Activated T-helper 2 cell treated with anti-CD3 and anti-CD28 coated beads, Interferon-gamma antibody, Interleukin-2, Interleukin-4, amounts not matched to agents 10 μg/mL and 5 μg/mL and 100 μg/mL, durations not matched to agents 14 hours and 24 hours and 36 hours (primary cell): ENCODE measurements at places on chromosomes 5 and 9. TPM values are rescaled to one million over a fixed set of nuclear protein-coding genes. Genes with fewer than 3 reads are reported as not detected.

GRCh38 chr5:80796846-80797245, 142.1 kb upstream of the DHFR start:
- no peak overlapping the region for H3K27ac ChIP-seq
- H3K27me3 ChIP-seq, result no peaks in the 10 kb centered on the region
- DNase-seq, result no peak
- H3K4me3 ChIP-seq, result no peak overlapping the region
- H3K36me3 ChIP-seq, result peaks cover 40% of the 10 kb centered on the region

The ZBED3 gene
- total RNA-seq, result 0.48 and 0.60 TPM in 2 replicates

The CDHR2 gene
- total RNA-seq, result 0.30 and 0.64 TPM in 2 replicates

DNA sequence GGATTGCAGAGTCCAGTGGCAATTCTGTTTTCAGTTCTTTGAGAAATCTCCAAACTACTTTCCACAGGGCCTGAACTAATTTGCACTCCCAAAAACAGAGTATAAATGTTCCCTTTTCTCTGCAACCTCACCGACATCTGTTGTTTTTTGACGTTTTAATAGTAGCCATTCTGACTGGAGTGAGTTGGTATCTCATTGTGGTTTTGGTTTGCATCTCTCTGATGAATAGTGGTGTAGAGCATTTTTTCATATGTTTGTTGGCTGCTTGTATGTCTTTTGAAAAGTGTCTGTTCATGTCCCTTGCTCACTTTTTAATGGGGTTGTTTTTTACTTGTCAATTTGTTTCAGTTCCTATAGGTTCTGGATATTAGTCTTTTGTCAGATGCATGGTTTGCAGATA, 72.6 kb downstream of the PALM2AKAP2 start:
- no peaks in the 10 kb centered on the region for H3K4me1 ChIP-seq
- no peaks in the 10 kb centered on the region for H3K36me3 ChIP-seq
- DNase-seq, result no peak
- no peak overlapping the region for H3K4me3 ChIP-seq

- H3K4me3 ChIP-seq, result peak overlapping the region; percentile 66
- DNase-seq, result peak; percentile 53
- peak overlapping the region; percentile 62 for H3K27ac ChIP-seq
- peaks cover 12% of the 10 kb centered on the region for H3K27me3 ChIP-seq
Observed at GRCh38 chr5:178116143-178116885, 3.0 kb downstream of the N4BP3 start.

DNA sequence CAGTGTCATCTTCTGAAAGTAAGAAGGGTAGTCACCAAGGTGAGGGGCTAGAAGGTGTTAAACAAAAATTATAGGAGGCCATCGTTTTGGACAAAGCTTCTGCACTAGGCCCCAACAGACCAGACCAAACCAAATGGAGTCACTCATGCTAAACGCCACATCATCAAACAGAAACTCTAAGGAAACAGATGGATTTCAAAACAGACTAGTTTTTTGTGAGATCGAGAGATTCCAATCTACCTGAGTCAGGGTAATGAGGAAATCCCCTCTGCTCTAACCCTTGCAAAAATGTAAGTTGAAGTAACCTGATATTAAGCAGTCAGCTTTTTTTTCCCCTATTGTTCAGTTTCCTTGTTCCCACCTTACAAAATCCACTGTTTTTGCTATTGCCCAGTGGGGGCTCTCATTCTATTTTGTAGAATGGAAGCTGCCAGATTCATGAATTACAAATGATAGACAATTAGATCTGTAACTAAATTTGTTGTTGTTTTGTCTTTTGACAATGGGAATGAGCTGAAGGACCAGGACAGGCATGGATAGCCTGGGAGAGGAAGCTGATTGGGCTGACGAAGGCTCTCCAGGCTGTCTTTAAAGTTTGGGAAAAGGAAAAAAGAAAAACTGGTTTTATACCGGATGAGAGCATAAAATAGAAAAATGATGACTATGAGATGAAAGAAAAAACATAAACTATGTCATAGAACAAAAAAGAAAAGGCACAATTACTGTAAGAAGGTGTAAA, 94.7 kb upstream of the ADAMTSL1 start:
- no peak overlapping the region for H3K27ac ChIP-seq
- H3K27me3 ChIP-seq, result no peaks in the 10 kb centered on the region
- no peaks in the 10 kb centered on the region for H3K36me3 ChIP-seq
- H3K4me1 ChIP-seq, result no peaks in the 10 kb centered on the region

The ACTBL2 gene
- not detected in 2 replicates for total RNA-seq

The RNF20 gene
- 34.8 and 37.2 TPM in 2 replicates for total RNA-seq

- H3K36me3 ChIP-seq, result no peaks in the 10 kb centered on the region
- DNase-seq, result no peak
- no peaks in the 10 kb centered on the region for H3K4me1 ChIP-seq
- no peak overlapping the region for H3K27ac ChIP-seq
- H3K4me3 ChIP-seq, result no peak overlapping the region
- H3K27me3 ChIP-seq, result peaks cover 39% of the 10 kb centered on the region
Observed at GRCh38 chr5:39675676-39676075, 250.9 kb upstream of the DAB2 start.

The HTR4 gene
- total RNA-seq, result not detected in 2 replicates

DNA sequence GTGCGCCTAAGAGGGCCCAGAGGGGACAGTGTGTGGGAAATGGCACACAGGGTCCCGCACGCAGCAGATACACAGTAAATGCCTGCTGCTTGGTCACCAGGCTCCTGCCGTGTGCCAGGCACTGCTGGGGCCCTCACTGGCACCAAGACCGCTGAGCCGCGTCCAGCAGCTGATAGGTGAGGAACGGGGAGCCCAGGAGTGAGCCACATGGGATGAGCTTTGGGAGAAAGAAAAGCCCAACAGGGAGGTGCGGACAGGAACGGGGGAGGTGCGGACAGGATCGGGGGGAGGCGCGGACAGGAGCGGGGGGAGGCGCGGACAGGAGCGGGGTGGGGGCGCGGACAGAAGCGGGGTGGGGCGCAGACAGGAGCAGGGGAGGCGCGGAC, 16.5 kb downstream of the GPSM1 start:
- no peak for DNase-seq
- H3K27ac ChIP-seq, result no peak overlapping the region
- no peak overlapping the region for H3K4me3 ChIP-seq

GRCh38 chr5:37754976-37755375, 84.9 kb downstream of the GDNF start:
- H3K4me3 ChIP-seq, result no peak overlapping the region
- H3K27ac ChIP-seq, result no peak overlapping the region
- H3K27me3 ChIP-seq, result no peaks in the 10 kb centered on the region
- no peaks in the 10 kb centered on the region for H3K4me1 ChIP-seq

GRCh38 chr9:21974722-21975409, 19.3 kb downstream of the CDKN2A start:
- H3K27me3 ChIP-seq, result peaks cover 87% of the 10 kb centered on the region
- peak overlapping the region; percentile 83 for H3K4me3 ChIP-seq
- peak overlapping the region; percentile 50 for H3K27ac ChIP-seq
- peaks cover 22% of the 10 kb centered on the region for H3K4me1 ChIP-seq
- H3K36me3 ChIP-seq, result peaks cover 11% of the 10 kb centered on the region

DNA sequence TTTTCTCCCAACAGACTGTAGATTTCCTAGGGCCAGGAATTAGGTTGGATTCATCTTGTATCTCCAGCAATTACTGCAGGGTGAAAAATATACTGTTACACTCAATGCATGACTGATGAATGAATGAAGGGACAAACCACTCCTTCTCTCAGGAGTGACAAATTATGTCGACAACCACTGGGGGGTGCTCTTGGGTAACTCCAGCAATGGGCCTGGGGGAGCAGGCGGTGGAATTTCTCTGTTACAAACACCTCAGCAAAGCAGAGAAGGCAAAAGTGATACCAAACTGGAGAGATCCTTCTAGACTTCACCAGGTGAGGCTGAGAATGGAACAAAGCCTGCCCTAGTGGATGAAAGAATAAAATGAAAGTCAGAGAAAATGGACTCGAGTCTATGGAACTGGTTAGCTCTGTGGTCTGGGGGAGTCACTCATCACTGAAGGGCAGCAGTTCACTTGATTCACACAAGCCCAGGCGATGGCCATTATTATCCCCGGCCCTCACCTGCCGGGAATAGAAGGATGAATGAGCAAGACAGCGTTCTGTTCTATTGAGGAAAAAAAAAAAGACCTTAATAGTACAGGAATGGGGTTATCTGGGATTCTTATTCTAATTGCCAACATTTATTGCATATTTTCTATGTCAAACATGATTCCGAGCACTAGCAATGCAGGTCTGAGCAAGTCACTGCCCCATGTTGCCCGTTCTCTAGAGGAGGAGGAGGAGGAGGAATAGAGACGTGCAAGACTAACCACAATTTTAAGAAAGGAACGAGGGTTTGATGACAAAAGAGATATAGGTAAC, 341.1 kb downstream of the ASTN2 start:
- H3K27ac ChIP-seq, result no peak overlapping the region
- H3K4me3 ChIP-seq, result no peak overlapping the region
- H3K27me3 ChIP-seq, result no peaks in the 10 kb centered on the region
- H3K36me3 ChIP-seq, result no peaks in the 10 kb centered on the region
- DNase-seq, result no peak

GRCh38 chr5:73122875-73123810, 2.8 kb downstream of the TMEM171 start:
- peaks cover 3% of the 10 kb centered on the region for H3K4me1 ChIP-seq
- H3K27me3 ChIP-seq, result peaks cover 59% of the 10 kb centered on the region
- DNase-seq, result no peak
- H3K27ac ChIP-seq, result no peak overlapping the region
- H3K36me3 ChIP-seq, result no peaks in the 10 kb centered on the region

GRCh38 chr9:88502552-88503034, 32.4 kb upstream of the NXNL2 start:
- H3K36me3 ChIP-seq, result no peaks in the 10 kb centered on the region
- no peaks in the 10 kb centered on the region for H3K4me1 ChIP-seq
- DNase-seq, result no peak
- H3K27me3 ChIP-seq, result peaks cover 3% of the 10 kb centered on the region

The HTR1A gene
- total RNA-seq, result not detected in 2 replicates

The BTNL8 gene
- total RNA-seq, result 0.18 and 0.25 TPM in 2 replicates

The MCTP1 gene
- total RNA-seq, result not detected in 2 replicates

- H3K27ac ChIP-seq, result no peak overlapping the region
- H3K27me3 ChIP-seq, result peaks cover 8% of the 10 kb centered on the region
- no peak overlapping the region for H3K4me3 ChIP-seq
- H3K36me3 ChIP-seq, result no peaks in the 10 kb centered on the region
- H3K4me1 ChIP-seq, result no peaks in the 10 kb centered on the region
Observed at GRCh38 chr9:90881648-90882047, 80.0 kb downstream of the SYK start.

DNA sequence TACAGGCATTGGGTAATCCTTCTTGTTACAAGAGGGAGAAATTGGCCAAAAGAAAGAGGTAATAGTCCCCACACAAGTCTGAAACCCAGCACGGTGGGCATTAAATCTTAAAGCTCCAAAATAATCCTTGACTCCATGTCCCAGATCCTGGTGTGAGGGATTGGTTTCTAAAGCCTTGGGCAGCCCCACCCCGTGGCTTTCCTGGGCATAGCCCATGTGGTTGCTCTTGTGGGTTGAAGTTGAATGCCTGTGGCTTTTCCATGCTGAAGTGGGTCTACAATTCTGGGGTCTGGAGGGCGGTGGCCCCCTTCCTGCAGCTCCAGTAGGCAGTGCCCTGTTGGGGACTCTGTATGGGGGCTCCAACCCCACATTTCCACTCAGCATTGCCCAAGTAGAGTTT, 91.8 kb upstream of the LARP1 start:
- no peak overlapping the region for H3K4me3 ChIP-seq
- no peaks in the 10 kb centered on the region for H3K4me1 ChIP-seq
- H3K27me3 ChIP-seq, result no peaks in the 10 kb centered on the region

The LMBRD2 gene
- 9.3 and 11.6 TPM in 2 replicates for total RNA-seq

The FBN2 gene
- total RNA-seq, result not detected in 2 replicates

The SLC46A2 gene
- total RNA-seq, result not detected in 2 replicates

The FBP2 gene
- total RNA-seq, result not detected in 2 replicates

DNA sequence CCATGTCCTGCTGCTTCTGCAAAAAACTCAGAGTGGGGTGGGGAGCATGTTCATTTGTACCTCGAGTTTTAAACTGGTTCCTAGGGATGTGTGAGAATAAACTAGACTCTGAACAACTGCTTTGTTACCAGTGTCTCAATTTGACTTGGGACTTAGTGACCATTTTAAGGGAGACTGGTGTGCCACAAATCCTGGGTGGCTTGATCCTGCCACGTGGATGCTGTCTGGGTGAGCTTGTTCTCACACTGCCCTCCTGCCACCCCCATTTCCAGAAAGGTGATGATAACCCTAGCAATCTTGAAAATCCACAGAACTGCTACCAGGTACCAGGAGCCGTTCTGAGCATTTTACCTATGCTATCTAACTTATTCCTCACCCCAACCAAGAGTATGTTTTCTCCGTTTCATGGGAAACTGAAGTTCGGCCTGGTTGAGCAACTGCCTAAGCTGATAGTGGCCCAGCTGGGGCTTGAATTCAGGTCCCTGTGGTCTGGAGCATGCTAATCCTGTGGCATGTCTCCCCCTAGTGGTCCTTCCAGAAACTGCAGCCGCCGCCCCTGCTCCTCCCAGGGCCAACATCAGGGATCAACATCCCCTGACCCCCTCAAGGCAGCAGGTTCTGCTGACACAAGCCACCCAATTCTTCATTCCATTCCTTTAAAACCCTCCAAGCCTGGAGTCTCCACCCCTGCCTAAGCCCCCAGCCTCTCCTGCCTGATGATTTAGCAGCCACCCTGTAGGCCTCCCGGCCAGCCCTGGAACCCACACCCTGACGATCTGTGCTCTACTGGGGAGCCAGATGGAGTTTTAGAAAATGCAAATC, 2.8 kb downstream of the IL3 start:
- no peaks in the 10 kb centered on the region for H3K27me3 ChIP-seq
- H3K36me3 ChIP-seq, result no peaks in the 10 kb centered on the region
- peak; percentile 65 for DNase-seq
- peak overlapping the region; percentile 51 for H3K27ac ChIP-seq

The C5orf46 gene
- not detected in 2 replicates for total RNA-seq

The ARL14EPL gene
- total RNA-seq, result not detected in 2 replicates

GRCh38 chr5:62256161-62257019, 49.6 kb upstream of the KIF2A start:
- peak; percentile 14 for DNase-seq
- peak overlapping the region; percentile 94 for H3K27ac ChIP-seq
- H3K27me3 ChIP-seq, result no peaks in the 10 kb centered on the region
- peaks cover 42% of the 10 kb centered on the region for H3K36me3 ChIP-seq
- peak overlapping the region; percentile 63 for H3K4me3 ChIP-seq

DNA sequence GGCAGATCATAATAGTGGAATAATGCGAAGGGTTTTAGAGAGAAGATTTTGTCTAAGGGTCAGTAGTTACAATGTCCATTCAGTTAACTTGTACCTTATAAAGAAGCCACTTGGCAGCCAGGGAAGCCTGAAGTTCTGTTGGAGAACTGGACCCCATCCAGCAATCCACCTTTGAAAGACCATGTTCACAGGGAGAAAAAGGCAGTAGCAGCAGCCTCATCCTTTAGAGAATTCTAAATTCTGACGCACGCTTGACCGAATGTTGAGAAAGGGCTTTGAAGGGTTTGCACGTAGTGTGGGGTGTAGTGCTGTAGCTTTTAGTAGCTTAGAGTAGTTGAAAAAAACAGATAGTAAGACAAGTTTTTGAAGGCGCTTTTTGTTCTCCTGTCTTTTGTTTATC, 42.8 kb downstream of the MCCC2 start:
- H3K27ac ChIP-seq, result no peak overlapping the region
- peaks cover 37% of the 10 kb centered on the region for H3K36me3 ChIP-seq
- DNase-seq, result no peak
- H3K4me1 ChIP-seq, result no peaks in the 10 kb centered on the region
- H3K27me3 ChIP-seq, result no peaks in the 10 kb centered on the region
